Fibroblast of villous mesenchyme (primary cell): ENCODE measurements at places on chromosomes 11 and 22.

DNA sequence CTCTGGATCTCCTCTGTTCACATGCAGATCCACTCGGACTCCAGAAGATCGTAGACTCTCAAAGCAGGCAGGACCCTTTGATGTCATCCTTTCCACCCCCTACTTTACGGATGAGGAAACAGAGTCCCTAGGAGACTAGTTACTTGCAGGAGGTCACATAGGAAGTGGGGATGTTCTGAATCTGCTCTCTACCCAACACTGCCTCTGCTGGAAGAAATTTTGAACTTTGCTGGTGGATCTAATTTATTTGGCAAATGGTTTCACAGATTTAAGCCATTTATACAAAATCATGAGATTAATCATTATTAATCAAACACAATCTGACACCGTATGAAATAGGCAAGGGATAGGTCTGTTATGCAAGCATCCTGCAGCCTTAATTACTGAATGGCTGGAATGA is 55.0 kb upstream of the USP47 start:
- peak; percentile 33 for DNase-seq

- DNase-seq = no peak
These were observed 41.6 kb downstream of the BDNF start for GRCh38 chr11:27658535-27659236.

DNA sequence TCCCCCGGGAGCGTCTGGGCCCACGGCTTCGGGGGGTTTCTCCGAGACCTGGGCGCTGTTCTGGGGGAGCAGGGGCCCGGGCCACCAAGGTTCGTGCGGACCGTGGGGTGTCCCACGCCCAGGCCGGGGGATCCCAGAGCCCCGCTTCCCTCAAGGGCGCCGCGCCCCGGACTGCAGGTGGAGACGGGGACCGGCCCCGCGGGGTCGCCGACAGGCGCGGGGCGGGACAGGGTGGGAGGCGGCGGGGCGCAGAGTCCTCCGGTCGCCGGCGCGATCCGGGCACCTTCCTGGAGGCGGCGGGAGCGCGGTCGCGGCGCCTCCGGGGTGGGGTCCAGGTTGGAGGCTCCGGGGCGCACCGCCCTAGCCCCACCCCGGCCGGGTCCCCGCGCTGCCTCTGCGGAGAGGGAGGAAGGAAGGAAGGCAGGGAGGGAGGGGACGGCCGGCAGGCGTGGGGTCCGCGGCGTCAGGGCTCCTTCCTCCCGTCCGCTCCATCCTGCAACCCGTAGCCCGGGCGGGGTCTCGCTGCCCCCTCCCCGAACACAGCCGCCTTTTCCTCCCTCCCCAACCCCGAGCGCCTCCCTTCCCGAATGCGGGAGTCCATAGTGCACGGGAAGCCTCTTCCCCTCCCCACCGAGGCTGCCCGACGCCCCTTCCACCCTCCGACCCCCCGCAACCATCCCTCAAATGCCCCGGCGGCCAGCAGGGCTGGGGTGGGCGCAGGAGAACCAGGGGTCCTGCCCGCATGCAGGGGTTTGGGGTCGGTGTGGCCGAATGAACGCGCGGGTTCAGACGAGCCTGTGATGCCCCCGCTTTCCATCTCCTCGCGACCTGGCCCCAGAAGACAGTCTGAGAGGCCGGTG is 4.3 kb upstream of the ZBED4 start:
- no peak for DNase-seq

DNA sequence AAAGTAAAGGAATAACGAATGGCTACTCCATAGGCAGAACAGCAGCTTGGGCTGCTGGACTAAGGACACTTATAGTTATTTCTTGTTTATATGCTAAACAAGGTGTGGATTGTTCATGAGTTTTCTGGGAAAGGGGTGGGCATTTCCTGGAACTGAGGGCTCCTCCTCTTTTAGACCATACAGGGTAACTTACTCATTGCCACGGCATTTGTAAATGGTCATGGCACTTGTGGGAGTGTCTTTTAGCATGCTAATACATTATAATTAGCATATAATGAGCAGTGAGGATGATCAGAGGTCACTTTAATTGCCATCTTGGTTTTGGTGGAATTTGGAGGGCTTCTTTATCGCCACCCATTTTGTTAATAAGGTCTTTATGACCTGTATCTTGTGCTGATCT is 7.0 kb downstream of the OR4X1 start:
- DNase-seq = no peak

DNA sequence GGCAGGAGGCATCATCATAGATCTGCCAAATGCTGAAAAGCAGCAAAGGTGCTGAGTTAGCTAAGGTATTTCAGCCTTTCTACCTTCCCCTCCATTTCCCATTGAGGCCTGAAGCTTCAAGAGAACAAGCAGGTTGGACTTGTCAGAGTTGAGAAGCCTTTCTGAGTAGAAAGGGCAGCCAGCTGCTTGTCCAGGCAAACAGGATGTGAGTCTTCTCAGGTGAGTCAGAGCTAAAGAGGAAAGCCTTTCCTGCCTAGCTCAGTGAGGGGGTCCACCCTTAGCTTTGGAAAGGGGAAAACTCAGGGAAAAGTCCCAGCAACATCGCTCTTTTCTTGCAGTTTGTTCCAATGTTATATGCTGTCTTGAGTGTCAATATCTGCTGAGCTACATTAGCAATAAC is 13.2 kb upstream of the MPZL2 start:
- no peak for DNase-seq
